ENCODE measurements at places on chromosomes 5 and 9. TPM values are rescaled to one million over a fixed set of nuclear protein-coding genes. Genes with fewer than 3 reads are reported as not detected.

DNA sequence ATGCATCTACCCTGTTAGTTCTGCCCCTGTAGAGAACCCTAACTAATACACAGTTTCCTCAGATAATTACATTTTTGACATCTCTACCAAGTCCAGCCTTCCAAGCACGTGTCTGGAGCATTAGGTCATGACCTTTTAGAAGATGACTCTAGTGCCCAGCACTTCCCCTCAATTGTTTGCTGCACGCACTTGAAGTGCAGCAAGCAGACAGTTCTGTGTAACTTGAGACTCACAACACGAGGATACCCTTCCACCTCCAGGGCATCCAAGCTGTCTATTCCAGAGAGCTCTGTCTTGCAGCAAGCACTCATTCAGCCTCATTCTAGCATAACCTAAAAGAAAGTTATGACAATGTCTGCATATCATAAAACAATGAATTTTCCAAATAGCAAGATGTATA, 1410.5 kb upstream of the CDH18 start:
- DNase-seq: no peak

DNA sequence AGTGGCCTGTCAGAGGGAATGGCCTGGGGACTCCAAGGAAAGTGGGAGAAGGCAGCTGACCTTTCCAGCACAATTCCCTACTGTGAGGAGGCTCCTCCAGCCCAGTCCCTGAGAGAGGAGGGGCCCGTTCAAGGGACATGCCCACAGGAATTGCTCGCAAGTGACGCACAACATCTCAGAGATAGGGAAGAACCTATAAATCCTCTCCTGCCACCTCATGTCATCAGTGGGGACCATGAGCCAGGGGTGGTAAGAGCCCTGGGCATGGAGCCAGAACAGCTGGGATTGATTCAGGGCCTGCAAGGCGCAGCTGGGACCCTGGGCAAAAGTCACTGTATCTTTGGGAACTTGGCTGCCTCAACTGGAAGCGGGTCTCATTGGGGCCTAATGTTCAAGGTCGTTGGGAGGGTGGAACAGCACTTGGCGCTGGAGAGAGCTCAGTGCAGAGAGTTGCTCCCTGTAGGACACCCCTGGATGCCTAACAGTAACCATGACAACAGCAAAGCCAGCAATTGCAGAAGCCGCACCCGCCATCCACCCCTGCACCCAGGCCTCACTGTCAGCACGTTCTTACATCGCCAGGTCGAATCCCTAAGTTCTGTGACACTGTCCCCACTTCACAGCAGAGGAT, 41.3 kb upstream of the ORM1 start:
- no peak for DNase-seq

DNA sequence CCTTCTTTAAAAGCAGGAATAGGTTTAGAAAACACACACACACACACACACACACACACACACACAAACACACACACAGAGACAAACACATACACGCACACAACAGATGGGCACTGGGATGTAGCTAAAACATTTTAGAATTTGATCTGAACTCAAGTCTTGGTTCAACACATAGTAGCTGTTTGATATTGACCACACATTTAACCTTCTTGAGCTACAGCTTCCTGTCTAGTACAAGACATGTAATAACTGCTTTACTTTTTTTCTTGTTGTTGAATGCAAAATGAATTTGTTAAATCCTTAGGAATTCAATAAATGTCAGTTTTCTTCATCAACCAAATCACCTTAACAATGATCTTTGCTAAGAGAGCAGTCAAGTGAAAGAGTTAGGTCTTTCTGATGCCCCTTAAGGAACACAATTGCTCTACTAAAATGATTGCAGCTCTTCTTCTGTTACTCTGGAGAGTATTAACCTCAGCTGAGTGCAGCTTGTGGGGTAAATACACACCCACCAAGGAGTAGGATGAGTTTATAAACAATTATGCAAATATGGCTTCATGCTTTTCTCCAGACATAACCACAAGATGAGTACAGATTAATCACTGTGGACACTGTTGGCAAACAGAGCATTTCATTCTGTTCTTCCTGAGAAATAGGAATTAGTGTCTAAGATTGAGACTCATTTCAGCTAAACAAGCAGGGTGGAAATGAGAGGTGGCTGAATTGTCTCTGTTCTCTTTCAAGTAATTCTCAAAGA, 302.9 kb upstream of the PAPPA start:
- DNase-seq: no peak

GRCh38 chr9:123003466-123003865, 30.0 kb upstream of the GPR21 start:
- DNase-seq: no peak

DNA sequence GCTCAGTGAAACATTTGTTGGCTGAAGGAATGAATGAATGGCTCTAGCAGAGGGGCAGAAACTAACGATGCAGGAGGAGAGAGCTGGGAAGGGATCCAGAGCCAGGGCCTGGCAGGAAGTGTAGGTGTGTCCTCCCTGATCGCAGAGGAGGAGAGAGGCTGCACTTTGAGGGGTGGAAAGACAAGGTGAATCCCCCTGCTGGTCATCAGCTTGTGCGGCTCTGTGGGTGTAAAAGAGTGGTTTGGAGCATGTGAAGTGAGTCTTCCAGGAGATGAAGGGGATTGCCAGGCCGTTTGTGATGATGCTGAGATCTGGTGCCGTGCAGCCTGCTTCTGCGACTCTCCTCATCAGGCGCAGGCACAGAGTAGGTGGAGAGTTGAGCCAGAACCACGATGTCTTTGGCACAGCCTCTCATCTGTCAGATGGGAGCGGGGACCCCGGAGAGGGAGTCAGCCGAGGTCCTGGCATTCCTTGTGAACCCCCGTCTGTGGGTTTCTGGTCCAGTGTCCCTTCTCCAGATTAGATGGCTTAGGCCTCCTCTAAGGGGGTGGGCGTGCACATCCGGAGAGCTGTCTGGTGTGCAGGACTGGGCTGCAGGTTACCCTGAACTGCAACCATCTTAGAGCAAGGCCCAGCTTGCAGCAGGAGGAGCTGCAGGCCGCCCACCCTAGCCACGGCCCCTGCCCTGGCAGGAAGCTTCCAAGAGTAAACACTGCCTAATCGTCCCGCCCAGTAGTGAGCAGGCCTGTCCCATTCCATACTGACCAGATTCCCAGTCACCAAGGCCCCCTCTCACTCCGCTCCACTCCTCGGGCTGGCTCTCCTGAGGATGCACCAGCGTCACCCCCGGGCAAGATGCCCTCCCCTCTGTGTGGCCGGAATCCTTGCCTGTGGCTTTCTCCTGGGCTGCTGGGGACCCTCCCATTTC, at the start of gene ADAMTS13:
Gene ADAMTS13, plus strand, starts transcription at position 753 of the 928 bp plus-strand sequence. Its CDS starts 77 bp downstream, at position 830.
- no peak for DNase-seq

SLC22A5 gene
- total RNA-seq: 37.5 TPM

STRBP gene
- 24.5 TPM for total RNA-seq

AHRR gene
- total RNA-seq: 17.7 TPM

BRINP1 gene
- 8.8 TPM for total RNA-seq

Data from prostate gland (tissue), 2 donors.